Hematopoietic multipotent progenitor cell treated with erythropoietin and hydrocortisone succinate and interleukin-3 and kit ligand, for 15 days (in vitro differentiated cells): ENCODE measurements at places on chromosomes 12 and 14.

DNA sequence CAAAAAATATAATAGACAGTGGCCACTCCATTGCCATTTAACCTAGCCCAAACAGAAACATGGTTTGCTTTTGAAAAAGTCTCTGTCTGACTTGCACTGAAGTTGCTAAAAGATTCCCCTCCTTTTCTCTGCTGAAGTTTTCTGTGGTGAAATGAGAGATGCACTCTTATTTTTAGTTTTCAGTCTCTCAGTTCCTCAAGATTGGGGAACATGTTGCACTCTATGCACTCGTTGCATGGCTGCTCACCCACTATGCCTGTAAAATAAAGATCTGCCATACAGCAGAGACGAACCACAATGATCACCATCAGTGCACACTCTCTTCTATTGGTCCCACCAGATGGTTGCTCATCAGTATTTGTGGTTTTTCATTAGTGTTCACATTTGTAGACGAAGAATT is 13.1 kb upstream of the DAAM1 start:
- no peak for DNase-seq

DNA sequence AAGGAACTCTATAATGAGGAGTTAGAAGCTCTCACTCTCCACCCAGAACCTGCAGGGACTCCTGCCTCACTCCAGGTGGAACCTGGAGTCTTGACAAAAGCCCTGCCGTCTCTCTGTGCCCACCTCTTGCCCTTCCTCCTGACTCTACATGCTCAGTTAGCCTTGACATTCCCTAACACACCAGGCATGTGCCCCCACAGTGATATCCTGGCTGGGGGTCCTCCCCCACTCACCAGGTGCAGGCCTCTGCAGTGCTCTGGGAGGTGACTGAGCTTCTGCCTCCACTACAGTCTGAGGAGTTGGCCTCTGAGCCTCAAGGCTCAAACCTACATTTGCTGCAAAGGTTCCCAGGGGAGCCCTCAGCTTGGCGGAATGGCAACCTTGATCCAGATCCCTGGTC is 300.7 kb downstream of the ADGRD1 start:
- DNase-seq, result no peak

DNA sequence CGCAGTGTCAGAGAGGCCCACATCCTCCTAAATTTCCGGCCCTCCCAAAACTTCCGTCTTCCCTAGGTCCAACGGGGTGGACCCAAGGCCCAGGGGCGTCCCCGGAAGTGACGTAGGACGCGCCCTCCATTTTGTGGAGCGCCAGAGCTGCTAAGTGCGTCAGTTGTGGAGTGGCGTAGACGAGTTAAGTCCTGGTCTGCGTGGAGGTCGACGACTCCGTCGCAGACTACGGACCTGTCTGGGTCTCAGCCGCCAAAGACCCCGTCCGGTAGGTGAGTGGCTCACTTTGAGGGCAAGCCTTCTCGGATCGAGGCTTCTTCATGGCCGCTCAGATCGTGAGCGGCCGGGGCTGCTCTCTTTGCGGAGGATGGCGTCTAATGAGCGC is at the start of gene SRSF5:
TSS of gene SRSF5 (plus strand) at position 159 of the 385 bp plus-strand sequence. CDS start 1,015 bp downstream, outside the sequence.
- DNase-seq, result peak; percentile 96

- peak; percentile 87 for DNase-seq
These were observed 2.6 kb downstream of the ITPK1 start for GRCh38 chr14:93112891-93113677.

- no peak for DNase-seq
These were observed 46.2 kb downstream of the ERH start for GRCh38 chr14:69351911-69352310.

GRCh38 chr12:12721814-12722434 is 4.8 kb downstream of the CDKN1B start:
- peak; percentile 28 for DNase-seq

DNA sequence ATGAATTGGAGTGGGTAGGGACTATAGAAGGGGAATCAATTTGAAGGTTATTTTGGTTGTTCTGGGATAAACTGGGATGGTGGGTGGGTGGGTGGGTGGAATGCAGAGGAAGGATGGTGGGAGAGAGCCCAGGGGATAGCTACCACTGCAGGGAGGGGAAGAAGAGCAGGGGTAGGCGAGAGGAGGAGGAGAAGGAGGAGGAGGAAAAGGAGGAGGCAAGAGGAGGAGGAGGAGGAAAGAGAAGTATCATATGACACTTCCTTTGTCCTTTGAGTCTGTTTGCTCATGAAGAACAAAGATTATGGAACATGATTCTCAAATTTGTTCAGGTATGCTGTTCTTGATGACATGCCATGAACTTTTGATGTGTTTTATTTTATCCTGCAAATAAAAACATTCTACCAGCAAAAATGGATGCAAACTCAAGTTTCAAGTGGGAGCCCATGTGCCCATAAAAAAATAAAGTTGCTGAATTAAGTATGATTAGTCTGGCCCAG is 4.1 kb upstream of the BEST3 start:
- DNase-seq, result no peak

DNA sequence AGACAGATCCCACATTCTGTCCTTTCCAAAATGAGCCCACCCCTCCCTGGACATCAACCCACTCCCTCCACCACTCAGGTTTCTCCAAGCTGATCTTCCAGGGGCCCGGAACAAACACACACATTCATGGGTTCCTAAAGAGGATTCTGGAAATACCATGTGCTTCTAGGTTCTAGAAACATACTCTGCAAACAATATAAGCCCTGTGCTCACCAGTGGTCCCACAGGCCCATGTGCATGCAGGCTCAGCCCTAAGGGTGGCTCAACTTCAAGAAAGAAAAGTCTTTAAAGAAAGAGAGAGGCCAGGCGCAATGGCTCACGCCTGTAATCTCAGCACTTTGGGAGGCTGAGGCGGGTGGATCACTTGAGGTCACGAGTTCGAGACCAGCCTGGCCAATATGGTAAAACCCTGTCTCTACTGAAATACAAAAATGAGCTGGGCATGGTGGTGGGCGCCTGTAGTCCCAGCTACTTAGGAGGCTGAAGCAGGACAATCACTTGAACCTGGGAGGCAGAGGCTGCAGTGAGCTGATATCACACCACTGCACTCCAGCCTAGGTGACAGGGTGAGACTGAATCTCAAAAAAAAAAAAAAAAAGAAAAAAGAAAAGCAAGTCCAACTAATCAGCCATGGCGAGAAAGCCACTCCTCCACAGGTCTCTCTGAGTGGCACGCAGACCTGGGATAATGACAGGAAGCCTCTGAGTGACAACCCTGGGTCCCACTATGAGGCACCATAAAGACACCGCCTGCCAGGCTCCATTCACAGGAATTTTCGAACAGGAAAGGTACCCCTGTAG is 59.5 kb upstream of the PNMA1 start:
- DNase-seq, result no peak

DNA sequence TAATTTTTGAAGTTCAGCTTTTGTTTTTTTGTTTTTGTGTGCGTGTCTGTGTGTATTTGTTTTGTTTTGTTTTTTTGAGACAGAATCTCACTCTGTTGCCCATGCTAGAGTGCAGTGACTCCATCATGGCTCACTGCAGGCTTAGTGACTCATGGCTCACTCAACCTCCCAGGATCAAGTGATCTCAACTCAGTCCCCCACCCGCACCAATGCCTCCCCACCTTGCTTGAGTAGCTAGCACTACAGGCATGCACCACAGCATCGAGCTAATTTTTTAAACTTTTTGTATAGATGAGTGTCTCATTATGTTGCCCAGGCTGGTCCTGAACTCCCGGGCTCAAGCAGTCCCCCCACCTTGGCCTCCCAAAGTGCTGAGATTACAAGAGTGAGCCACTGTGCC is 981.4 kb downstream of the BCL11B start:
- DNase-seq, result no peak

- DNase-seq, result no peak
These were observed 278.0 kb downstream of the CEP128 start for GRCh38 chr14:80663541-80663940.

GRCh38 chr14:37246427-37246829 is 48.7 kb downstream of the MIPOL1 start:
- DNase-seq, result peak; percentile 54

GRCh38 chr14:74829251-74829650 is 46.7 kb downstream of the PROX2 start:
- DNase-seq, result no peak
